Suppressor macrophage treated with lipopolysaccharide for 4 hours (primary cell): ENCODE measurements at places on chromosomes 6 and 20.

- DNase-seq = no peak
These were observed 284.1 kb upstream of the PLN start for GRCh38 chr6:118263921-118264486.

DNA sequence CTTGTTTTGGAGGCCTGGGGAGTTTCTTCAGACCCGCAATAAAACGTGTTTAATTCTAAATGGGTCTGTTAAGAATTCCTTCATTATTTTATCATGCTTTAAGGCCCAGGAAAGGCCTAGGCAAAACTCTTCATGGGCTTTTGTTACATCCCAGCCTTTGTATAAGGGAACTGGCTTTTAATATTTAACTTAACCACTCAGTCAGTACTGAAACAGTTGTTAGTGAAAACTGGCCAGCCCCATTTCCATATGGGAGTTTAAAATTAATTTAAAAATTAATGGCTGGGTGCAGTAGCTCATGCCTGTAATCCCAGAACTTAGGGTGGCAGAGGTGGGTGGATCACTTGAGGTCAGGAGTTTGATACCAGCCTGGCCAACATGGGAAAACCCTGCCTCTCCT lies 213.2 kb upstream of the FKBP1C start:
- DNase-seq = no peak

DNA sequence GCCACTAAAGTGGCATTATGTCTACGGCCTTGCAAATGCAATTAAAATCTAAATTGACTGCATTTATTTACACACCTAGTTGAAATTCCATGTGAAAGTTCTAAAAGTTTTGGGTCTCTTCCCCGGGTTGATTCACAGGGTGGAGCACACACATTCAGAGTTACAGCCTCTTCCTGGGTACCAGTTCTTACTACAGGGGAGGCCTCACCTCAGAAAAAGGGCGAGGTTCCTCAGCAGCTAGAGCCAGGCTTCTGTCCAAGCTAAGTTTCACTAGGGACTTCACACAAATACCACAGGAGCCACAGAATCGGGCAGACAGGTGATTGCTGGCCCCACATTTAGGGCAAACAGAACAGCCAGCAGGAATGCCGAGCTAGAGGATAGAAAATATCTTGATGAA lies 52.7 kb downstream of the DZANK1 start:
- no peak for DNase-seq

DNA sequence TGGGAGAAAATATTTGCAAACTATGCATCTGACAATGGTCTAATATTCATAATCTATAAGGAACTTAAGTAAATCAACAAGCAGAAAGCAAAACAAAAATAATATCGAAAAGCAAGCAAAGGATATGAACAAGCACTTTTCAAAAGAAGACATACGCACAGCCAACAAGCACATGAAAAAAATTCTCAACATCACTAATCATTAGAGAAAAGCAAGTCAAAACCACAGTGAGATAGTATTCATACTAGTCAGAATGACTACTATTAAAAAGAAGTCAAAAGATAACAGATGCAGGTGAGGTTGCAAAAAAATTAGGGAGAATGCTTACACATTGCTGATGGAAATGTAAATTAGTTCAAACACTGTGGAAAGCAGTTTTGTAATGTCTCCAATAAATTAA lies 410.2 kb downstream of the MMUT start:
- no peak for DNase-seq

DNA sequence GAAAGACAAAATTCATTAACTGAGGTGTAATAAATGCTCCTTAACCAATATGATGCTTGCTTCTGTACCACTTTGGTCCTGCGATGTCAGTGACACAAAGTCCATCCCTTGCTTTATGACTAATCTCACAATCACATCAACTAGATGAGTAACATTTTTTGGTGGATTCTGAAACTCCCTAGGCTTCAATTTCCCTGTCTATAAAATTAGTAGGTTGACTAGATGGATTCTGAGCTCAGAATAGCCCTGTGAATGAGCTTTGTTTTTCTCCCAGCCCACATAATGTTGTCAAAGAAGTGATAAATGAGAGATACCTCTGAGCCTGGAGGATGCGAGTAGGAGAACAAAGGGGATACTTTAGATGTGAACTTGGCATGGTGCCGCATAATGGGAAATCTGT lies 9.1 kb downstream of the TXLNB start:
- peak; percentile 56 for DNase-seq

- no peak for DNase-seq
These were observed 25.5 kb downstream of the C20orf173 start for GRCh38 chr20:35503841-35504561.

DNA sequence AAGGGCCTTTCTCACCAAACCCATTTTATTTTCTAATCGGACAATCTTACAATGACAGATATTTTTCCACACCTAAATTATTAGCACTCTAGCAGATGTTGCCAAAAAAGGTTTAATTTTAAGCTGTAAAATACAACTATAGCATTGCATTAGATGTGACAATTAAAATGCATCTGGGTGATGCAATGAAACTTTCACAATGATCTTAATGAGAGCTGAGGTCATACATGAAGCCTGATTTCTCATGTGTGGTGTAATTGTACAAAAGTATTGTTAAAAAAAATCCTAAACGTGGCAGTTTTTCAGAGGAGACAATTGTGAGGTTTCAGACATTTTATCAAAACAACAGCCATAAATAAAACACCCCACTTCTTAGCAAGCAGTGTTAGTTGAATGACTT lies 606.0 kb downstream of the HDGFL1 start:
- DNase-seq = no peak

DNA sequence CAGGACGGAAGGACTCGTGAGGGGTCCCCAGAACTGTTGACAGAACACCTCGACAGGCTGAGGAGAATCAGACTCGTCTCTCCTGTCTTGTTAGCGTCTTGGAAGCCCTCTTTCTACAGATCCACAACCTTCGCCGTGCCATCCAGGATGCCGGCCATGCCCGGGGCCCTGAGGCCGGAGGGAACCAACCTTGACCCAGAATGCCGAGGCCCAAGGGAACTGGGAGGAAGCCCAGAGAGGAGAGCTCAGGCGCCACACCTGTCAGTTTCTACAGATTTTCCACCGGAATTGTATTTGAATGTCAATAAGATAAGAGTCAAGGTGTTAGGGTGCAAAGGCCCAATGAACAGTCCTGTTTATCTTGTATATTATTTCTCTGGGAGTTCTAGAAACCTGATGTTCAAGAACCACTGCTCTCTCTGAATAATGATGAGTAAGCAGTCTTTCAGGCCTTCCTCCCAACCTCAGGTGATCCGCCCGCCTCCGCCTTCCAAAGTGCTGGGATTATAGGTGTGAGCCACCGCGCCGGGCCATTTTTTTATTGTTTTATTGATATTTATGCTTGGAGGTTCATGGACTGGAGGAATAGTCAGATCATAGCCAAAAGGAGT lies 799 bp upstream of the ME1 start:
- no peak for DNase-seq

DNA sequence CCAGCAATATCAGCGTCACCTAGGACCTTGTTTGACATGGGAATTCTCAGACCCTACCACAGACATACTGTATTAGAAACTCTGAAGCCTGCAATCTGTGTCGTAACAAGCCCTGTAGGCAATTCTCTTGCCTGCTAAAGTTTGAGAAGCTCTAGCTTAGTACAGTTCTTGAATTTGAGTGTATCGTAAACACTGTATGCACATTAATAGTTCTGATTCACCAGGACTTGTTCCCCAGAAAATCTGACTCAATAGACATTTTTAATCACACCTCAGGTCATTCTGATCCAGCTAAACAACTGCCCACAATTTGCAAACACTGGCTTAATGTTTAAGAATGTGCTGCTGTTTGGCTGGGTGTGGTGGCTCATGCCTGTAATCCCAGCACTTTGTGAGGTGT lies 414.3 kb downstream of the TFAP2A start:
- no peak for DNase-seq

- no peak for DNase-seq
These were observed 483 bp downstream of the SMIM26 start for GRCh38 chr20:18567739-18568091.

DNA sequence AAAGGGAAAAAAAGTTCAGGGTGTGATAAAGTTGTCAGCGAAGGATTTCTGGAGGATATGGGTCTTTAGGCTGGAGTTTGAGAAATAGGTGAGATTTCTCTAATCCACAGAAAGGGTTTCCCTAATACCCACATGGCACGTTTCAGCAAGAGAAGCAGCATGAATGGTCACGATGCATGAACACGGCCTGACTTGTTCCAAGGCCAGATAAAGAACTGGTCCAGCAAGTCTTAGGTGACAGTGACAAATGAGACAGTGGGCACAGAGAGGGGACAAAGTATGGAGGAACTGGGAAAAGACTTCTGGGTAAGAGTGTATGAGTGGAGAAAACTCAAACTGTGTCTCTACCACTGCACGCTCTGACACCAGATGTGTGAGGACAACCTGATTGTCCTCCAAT lies 262.0 kb upstream of the FOXQ1 start:
- no peak for DNase-seq

DNA sequence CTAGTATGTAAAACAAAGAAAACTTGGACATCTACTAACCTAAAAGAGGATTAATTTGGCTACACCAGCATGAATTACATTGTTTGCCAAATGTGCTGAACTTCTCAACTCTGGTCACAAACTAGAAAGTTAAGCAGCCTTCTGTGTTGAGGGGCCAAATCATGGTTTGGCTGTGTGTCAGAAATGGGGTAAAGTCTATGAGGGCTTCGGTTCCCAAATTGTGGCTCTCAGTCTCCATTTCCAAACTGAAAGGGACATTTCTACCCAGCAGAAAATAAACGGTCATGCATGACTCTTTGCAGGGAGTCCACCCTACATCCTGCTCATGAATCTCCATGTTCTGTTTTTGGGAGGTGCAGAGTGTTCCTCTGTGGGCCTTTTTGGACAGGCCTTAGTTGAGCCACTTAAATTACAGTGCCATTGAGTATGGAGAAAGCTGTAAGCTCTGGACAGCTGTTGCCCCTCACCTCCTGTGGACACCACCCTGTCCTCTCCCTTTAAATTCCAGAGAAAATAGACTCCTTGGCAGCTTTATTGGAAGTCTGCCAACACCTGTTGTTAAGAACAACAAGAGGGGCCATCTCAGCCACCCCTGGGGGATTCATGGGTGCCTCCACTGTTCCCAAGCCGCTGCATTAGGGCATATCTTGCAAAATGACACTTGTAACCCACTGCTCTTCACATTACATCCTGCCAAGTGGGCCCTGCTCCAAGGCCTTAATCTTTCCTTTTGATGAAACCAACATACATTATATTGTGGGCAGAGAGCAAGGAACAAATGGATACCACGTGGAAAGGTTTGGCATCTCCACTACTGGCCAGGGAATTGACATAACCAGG lies 27.5 kb upstream of the SNRPC start:
- DNase-seq = no peak

- no peak for DNase-seq
These were observed 26.0 kb downstream of the KCNQ2 start for GRCh38 chr20:63446216-63447024.

- peak; percentile 92 for DNase-seq
These were observed 644 bp downstream of the OARD1 start for GRCh38 chr6:41071501-41071922.

- no peak for DNase-seq
These were observed 1365.7 kb upstream of the GJE1 start for GRCh38 chr6:140766999-140767398.
